ENCODE measurements at places on chromosomes 12 and 14.

GRCh38 chr12:31517994-31518393 lies 72.9 kb downstream of the DENND5B start:
- DNase-seq, result no peak

GRCh38 chr14:61033855-61034254 lies 52.8 kb downstream of the SLC38A6 start:
- no peak for DNase-seq

- no peak for DNase-seq
Measured at GRCh38 chr14:53890611-53891101, 66.0 kb downstream of the BMP4 start.

DNA sequence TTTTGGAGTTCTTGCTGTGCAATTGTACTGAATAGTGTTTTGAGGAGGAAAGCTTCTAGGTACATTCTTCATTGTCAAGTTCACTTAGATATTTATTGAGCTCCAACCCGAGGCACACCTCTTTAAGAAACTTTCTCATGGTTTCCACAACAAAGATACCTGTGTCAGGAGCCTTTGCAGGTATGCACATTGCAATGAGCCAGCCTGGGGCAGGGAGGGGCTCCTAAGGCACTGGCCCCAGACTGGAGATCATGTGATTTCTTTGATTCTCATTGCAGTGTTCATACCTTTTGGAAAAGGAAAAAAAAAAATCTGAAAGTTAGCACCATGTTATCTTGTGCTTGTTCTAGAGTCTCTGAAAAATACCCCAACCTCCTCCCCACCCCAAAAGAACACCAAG lies 80.3 kb downstream of the PRMT8 start:
- DNase-seq, result no peak

DNA sequence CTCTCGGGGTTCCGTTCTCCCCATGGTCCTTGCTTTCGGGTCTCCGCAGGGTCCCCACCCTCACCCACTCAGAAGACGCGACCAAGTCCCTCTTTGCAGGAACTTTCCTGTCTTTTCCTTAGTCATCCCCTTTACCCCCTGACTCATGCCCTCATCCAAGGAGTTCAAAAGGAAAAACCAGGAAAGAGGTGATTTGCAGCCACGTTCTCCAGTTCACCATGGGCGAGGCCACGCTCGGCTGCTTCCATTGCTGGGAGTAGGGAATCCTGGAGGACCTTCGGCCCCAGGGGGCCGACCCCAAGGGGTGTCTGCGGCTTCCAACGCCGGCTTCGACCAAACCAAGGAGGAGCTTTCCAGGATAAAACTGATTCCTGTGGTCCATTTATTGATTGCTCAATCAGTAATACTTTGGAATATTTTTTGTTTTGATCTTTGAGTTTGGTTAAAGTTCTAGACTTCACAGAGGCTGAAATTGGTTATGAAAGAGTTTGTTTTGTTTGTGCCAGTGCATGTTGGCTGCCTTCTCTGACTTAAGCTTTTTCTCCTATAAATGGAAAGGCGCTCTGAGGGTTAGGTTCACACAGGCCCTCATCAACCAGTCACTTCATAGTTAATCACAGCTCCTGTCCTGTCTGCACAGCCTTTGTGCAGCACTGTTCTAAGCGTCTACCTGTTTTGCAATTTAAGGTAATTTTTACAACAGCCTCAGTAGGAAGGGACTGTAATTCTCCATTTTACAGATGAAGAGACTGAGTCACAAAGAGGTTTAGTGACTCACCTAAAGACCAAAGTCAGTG lies 827 bp downstream of the ALDH2 start:
- no peak for DNase-seq

Data from RPMI8226 (cell line).